Hepatocyte (in vitro differentiated cells): ENCODE measurements at places on chromosomes 7 and 10.

- no peak for DNase-seq
- H3K27me3 ChIP-seq = no peaks in the 10 kb centered on the region
- no peak overlapping the region for H3K4me3 ChIP-seq
- no peak overlapping the region for H3K27ac ChIP-seq
Observed at GRCh38 chr10:21100190-21100589, 203.1 kb upstream of the NEBL start.

DNA sequence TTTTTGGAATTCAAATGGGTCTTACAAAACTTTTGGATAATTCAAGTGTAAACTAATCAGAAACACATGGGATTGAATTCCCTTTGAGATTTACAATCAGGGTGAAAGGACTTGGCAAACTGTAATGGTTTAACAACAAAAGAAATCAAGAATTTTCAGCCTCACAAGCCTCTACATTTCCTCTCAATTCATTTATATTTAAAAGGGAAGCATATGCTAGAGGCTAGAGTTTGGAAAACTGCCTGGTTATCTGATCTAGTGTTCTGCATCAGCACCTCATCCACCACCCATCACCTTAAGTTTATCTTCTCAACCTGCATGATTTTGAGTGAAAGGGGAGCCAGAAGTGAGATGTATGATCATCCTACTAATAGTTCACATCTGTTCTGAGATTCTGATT is 120.7 kb downstream of the TES start:
- no peak for DNase-seq
- H3K4me3 ChIP-seq = no peak overlapping the region
- no peaks in the 10 kb centered on the region for H3K36me3 ChIP-seq
- H3K4me1 ChIP-seq = no peaks in the 10 kb centered on the region
- H3K27ac ChIP-seq = no peak overlapping the region

DNA sequence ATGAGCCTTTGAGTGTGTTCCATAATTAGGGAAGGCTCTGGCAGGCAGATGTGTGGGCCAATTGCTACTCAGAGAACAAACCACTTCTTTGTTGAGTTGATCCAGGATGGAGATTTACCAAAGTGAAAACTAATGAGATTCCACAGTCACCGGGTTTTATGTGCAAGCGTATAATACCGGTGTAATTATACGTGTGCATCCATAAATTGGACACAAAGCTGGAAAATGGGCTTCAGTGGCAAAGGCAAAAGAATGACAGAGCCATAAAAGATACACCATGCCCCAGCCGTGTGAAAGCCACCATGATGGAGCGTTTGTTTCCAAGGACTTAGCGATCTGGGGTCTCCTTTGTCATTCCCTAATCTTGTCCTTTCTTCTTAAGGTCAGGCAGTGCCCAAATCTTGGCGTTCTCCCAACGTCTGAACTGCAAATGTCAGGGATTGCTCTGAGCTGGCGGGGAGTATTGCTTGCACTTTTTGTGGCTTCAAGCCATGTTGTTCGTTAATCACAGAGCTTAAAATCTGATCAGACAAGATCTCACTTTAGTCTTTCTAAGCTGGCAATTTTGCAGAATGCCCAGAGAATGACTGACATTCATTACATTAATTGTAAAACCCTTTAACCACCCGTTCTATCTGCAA is 70.1 kb downstream of the NPTX2 start:
- no peak overlapping the region for H3K4me3 ChIP-seq
- H3K4me1 ChIP-seq = no peaks in the 10 kb centered on the region
- no peaks in the 10 kb centered on the region for H3K36me3 ChIP-seq
- DNase-seq = no peak
- no peaks in the 10 kb centered on the region for H3K27me3 ChIP-seq

DNA sequence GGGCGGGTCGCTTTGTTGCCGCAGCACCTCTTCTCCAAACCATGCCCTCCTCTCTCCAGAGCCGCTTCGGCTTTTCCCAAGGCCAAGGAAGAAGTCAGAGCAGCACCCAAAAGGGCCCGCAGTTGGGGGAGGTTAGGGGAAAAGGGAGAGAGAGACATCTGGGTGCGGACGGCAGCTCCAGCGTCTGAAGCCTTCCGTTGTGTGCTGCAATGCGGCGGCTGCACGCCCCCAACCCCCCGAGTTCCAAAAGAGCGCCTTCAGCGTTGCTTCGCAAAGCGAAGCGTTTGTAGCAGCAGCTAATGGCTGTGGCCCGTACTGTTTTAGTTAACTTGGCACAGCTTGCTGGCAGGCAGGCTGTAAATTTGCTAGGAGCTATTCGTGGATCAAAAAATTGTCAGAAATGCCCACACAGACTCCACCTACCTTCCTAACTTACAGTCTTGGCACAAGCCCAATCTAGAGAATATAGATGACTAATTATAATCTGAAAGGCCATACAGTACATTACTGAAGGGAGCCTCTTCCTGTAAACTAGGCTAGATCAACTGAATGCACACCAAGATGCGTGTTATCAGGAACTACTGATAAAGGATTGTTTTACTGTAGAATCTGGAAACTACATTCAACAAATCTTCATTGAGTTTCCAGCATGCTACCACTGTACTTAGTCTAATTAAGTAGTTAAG is 1.1 kb upstream of the KBTBD2 start:
- H3K27me3 ChIP-seq = no peaks in the 10 kb centered on the region
- peak overlapping the region; percentile 97 for H3K27ac ChIP-seq
- DNase-seq = peak; percentile 59

- H3K4me3 ChIP-seq = no peak overlapping the region
- H3K27ac ChIP-seq = no peak overlapping the region
- H3K4me1 ChIP-seq = no peaks in the 10 kb centered on the region
- DNase-seq = no peak
Observed at GRCh38 chr7:153522261-153522660, 529.9 kb upstream of the DPP6 start.

DNA sequence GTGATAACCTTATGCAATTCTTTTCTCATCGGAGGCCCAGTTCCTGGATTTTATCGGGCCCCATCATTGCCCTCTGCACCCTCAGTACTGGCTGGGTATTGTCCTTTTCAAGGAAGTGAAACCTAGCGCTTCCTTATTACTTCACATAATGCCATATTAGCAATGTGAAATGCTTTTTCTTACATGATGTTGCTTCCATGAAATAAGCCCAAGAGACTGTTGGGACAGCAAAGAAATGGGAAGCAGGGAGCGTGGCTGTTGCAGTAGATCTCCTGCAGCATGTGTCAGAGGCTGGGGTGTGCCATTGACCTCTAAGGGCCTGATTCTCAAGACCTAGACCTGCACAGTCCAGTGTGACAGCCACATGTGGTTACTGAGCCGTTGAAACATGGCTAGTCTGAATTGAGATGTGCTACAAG is 8.1 kb downstream of the CHN2 start:
- peaks cover 10% of the 10 kb centered on the region for H3K4me1 ChIP-seq
- H3K4me3 ChIP-seq = no peak overlapping the region
- H3K27me3 ChIP-seq = no peaks in the 10 kb centered on the region
- DNase-seq = no peak
- H3K36me3 ChIP-seq = no peaks in the 10 kb centered on the region
- no peak overlapping the region for H3K27ac ChIP-seq

- H3K4me1 ChIP-seq = no peaks in the 10 kb centered on the region
- H3K27me3 ChIP-seq = no peaks in the 10 kb centered on the region
- H3K4me3 ChIP-seq = no peak overlapping the region
- no peak overlapping the region for H3K27ac ChIP-seq
- DNase-seq = no peak
Observed at GRCh38 chr10:66844176-66844942, 81.5 kb upstream of the LRRTM3 start.

- DNase-seq = no peak
- H3K27me3 ChIP-seq = peaks cover 10% of the 10 kb centered on the region
- H3K4me3 ChIP-seq = no peak overlapping the region
- H3K36me3 ChIP-seq = no peaks in the 10 kb centered on the region
Observed at GRCh38 chr10:79932841-79933379, 16.0 kb downstream of the SFTPD start.

DNA sequence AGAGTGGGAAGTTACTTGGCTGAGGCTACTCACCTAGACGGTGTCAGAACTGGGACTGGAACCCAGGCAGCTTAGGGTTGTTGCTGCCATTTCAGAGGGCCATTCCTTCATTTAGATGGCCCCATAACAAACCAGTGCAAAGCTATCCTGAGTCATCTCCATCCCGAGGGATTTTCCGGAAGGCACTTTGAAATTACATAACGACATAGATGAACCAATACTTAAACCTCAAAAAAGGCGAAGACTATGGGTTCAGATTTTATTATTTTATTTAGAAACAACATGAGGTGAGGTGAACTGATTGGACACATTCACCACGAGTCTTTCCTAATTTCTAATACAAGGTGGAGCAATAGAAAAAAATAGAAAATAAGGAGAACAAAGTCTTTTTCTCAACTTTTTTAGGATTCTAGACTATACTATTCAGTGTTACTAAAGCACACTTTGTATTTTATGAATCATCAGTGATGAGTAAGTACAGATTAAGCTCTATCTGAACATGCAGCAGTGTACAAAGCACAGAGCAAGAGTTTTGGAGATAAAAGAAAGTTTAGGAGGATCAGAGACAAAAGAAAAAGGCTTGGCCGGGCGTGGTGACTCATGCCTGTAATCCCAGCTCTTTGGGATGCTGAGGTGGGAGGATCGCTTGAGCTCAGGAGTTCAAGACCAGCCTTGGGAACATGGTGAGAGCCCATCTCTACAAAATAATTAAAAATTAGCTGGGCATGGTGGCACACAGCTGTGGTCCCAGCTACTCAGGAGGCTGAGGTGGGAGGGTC is 79.5 kb upstream of the SVIL start:
- H3K27me3 ChIP-seq = no peaks in the 10 kb centered on the region
- no peak overlapping the region for H3K27ac ChIP-seq
- H3K4me3 ChIP-seq = no peak overlapping the region
- H3K4me1 ChIP-seq = no peaks in the 10 kb centered on the region
- no peaks in the 10 kb centered on the region for H3K36me3 ChIP-seq

GRCh38 chr7:97016381-97017191 is 8.0 kb downstream of the DLX5 start:
- H3K4me3 ChIP-seq = peak overlapping the region; percentile 25
- H3K36me3 ChIP-seq = no peaks in the 10 kb centered on the region
- peaks cover 97% of the 10 kb centered on the region for H3K27me3 ChIP-seq
- H3K4me1 ChIP-seq = peaks cover 5% of the 10 kb centered on the region

- H3K36me3 ChIP-seq = no peaks in the 10 kb centered on the region
- no peaks in the 10 kb centered on the region for H3K4me1 ChIP-seq
- DNase-seq = no peak
- no peak overlapping the region for H3K4me3 ChIP-seq
Observed at GRCh38 chr10:15293862-15294842, 76.9 kb downstream of the FAM171A1 start.

DNA sequence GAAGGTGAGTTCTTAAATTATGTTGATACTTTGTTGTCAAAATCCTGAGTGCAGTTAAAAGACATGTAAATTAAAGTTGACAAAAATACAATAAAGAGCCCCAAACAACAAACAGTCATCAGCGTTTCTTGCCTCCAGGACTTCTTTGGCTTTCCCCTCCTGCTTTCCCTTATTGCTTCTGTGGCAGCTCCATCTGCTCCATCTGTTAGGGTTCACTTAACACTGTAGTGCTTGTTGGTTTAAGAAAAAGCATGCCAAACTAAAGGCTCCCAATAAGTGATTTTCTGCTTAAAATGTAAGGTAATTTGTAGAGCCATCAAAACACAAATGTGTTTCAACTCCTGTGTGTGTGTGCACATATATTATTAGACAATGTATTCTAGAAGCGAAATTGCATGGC is 254.3 kb upstream of the GNAI1 start:
- no peaks in the 10 kb centered on the region for H3K27me3 ChIP-seq
- no peak overlapping the region for H3K4me3 ChIP-seq
- H3K27ac ChIP-seq = no peak overlapping the region
- DNase-seq = no peak

GRCh38 chr10:23345861-23346260 is 1.3 kb upstream of the C10orf67 start:
- DNase-seq = peak; percentile 40
- H3K27ac ChIP-seq = no peak overlapping the region
- H3K36me3 ChIP-seq = no peaks in the 10 kb centered on the region
- H3K4me3 ChIP-seq = no peak overlapping the region
- H3K4me1 ChIP-seq = peaks cover 16% of the 10 kb centered on the region
- H3K27me3 ChIP-seq = peaks cover 28% of the 10 kb centered on the region

GRCh38 chr7:16223963-16224707 is 197.2 kb downstream of the CRPPA start:
- H3K27ac ChIP-seq = no peak overlapping the region
- no peaks in the 10 kb centered on the region for H3K36me3 ChIP-seq
- H3K4me1 ChIP-seq = no peaks in the 10 kb centered on the region
- no peak for DNase-seq
- H3K4me3 ChIP-seq = no peak overlapping the region

- DNase-seq = peak; percentile 70
- H3K27ac ChIP-seq = no peak overlapping the region
- no peak overlapping the region for H3K4me3 ChIP-seq
- H3K27me3 ChIP-seq = no peaks in the 10 kb centered on the region
- no peaks in the 10 kb centered on the region for H3K36me3 ChIP-seq
- H3K4me1 ChIP-seq = no peaks in the 10 kb centered on the region
Observed at GRCh38 chr7:153193144-153193595, 433.6 kb downstream of the ACTR3B start.

- H3K27me3 ChIP-seq = no peaks in the 10 kb centered on the region
- H3K4me1 ChIP-seq = no peaks in the 10 kb centered on the region
- H3K4me3 ChIP-seq = no peak overlapping the region
Observed at GRCh38 chr7:131513245-131514061, 43.0 kb downstream of the PODXL start.

- H3K4me1 ChIP-seq = peaks cover 5% of the 10 kb centered on the region
- H3K27me3 ChIP-seq = no peaks in the 10 kb centered on the region
- no peak overlapping the region for H3K4me3 ChIP-seq
- H3K36me3 ChIP-seq = no peaks in the 10 kb centered on the region
Observed at GRCh38 chr7:127833641-127834040, 181.6 kb downstream of the SND1 start.

DNA sequence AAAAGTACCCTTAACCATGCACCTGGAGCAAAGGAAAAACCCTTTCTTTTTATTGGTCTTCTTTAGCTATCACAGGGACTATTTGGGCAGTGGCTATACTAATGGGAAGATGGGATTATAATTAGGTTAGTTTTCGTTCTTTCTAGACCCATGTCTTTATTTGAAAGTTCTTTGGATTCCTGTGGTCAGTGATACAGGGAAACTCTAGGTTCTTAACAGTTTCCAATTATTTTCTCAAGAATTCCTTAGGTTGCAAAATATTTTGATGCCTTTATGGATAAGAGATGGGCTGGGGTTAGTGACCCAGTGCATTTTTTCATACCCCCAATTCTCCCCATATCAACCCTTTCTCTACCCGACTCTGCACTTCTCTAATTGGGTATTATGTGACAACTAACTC is 49.0 kb downstream of the ADD3 start:
- no peaks in the 10 kb centered on the region for H3K27me3 ChIP-seq
- DNase-seq = no peak
- H3K4me3 ChIP-seq = no peak overlapping the region
- peaks cover 25% of the 10 kb centered on the region for H3K4me1 ChIP-seq
- peak overlapping the region; percentile 15 for H3K27ac ChIP-seq

GRCh38 chr7:132551886-132552285 is 24.4 kb downstream of the PLXNA4 start:
- H3K4me1 ChIP-seq = no peaks in the 10 kb centered on the region
- H3K4me3 ChIP-seq = no peak overlapping the region
- DNase-seq = no peak

- H3K27ac ChIP-seq = no peak overlapping the region
- H3K4me1 ChIP-seq = no peaks in the 10 kb centered on the region
- no peaks in the 10 kb centered on the region for H3K36me3 ChIP-seq
- H3K27me3 ChIP-seq = peaks cover 16% of the 10 kb centered on the region
Observed at GRCh38 chr7:132317701-132318351, 258.4 kb downstream of the PLXNA4 start.
